ENCODE measurements at places on chromosomes 12 and 14. TPM values are rescaled to one million over a fixed set of nuclear protein-coding genes. Genes with fewer than 3 reads are reported as not detected.

Gene TRMT5
- polyA plus RNA-seq: 9.8 TPM

Gene FAM186B
- polyA plus RNA-seq: 0.21 TPM

Gene CLEC4A
- 1.2 TPM for polyA plus RNA-seq

Gene KTN1
- polyA plus RNA-seq: 473 TPM

Gene SPTB
- polyA plus RNA-seq: 0.80 TPM

All from GM23338 (cell line).